ENCODE measurements at places on chromosomes 3 and 15.

GRCh38 chr15:78179286-78179840, 30.2 kb downstream of the IDH3A start:
- no peak for DNase-seq

DNA sequence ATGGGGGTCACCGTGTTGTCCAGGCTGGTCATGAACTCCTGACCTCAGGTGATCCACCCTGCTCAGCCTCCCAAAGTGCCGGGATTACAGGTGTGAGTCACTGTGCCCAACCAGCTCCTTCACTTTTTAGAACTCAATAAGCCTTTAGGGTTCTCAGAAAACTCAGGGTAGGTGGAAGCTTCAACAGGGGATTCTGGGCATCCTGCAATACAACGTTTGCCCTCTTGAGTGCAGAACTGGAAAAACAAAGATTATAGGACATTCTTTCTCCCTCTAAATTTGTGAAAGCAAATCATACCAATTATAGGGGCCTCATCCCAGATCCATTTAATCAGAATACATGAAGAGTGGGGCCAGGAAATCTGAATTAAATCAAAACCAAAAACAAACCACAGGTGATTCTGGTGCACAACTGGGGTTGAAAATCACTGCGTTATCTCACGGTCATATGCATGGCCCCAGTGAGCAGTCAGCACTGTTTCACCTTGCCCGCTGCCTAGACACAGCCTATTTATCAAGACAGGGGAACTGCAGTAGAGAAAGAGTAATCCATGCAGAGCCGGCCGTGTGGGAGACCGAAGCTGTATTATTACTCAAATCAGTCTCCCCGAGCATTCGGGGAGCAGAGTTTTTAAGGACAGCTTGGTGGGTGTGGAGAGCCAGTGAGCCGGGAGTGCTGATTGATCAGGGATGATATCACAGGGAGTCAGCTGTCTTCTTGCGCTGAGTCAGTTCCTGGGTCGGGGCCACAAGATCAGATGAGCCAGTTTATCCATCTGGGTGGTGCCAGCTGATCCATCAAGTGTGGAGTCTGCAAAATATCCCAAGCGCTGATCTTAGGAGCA, 58.4 kb downstream of the TMEM44 start:
- peak; percentile 41 for DNase-seq

DNA sequence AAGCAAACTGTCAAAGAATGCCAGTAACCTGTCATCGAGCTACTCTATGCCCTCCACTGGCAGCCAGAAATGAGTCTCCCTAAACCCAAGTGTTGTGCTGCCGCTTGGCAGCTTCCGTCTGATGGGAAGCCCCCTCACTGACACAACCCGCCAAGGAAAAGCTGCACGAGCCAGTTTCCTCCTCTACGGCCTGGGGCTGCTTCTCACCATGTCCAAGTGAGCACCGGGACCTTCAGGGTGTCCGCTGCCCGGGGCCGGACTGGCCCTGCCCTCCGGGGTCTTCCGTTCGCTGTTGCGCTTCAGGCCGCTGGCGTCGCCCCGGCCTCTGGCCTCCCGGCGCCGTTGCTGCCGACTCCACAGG, 490 bp downstream of the TOMM70 start:
- DNase-seq: no peak

- DNase-seq: no peak
Measured at GRCh38 chr3:24254649-24255048, 240.0 kb downstream of the THRB start.

GRCh38 chr15:25701721-25702465, 161.2 kb downstream of the ATP10A start:
- DNase-seq: no peak

- DNase-seq: peak; percentile 16
Measured at GRCh38 chr3:143693506-143693905, 154.8 kb downstream of the SLC9A9 start.

- no peak for DNase-seq
Measured at GRCh38 chr15:38255690-38256089, 3.1 kb downstream of the SPRED1 start.

GRCh38 chr15:70432924-70433495, 330.3 kb downstream of the UACA start:
- no peak for DNase-seq

- DNase-seq: no peak
Measured at GRCh38 chr3:165827883-165828282, 9.3 kb downstream of the BCHE start.

GRCh38 chr3:43905157-43905556, 214.4 kb downstream of the ABHD5 start:
- DNase-seq: no peak

- DNase-seq: no peak
Measured at GRCh38 chr3:100915706-100916495, 77.3 kb downstream of the ABI3BP start.

DNA sequence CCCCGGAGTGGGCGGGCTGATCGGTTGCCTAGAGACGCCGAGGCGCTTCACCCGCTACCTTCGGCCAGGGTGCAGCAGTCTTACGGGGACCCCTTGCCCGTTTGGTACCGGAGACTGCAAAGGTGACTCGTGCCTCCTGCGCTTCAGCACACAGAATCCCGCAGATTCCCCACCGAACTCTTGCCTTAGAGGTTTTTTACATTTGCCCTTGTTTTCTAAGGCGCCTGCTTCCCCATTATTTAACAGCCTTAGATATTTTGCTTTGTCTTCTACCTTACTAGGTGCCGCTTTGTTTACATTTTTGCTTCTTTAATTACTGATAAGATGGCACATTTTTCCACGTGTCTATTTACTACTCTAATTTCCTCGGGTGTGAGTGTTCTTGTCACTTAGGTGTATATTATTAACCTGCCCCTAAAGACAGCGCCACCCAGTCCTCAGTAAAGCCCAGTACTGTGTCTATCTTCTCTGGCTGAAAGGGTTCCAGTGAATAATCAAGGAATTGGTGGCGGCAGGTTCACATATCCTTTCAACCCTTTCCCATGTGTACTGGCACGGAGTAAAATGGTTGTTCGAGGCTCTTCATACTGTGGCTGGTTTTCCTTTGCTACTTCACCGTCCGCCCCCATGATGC, 573 bp upstream of the CEP152 start:
- no peak for DNase-seq

DNA sequence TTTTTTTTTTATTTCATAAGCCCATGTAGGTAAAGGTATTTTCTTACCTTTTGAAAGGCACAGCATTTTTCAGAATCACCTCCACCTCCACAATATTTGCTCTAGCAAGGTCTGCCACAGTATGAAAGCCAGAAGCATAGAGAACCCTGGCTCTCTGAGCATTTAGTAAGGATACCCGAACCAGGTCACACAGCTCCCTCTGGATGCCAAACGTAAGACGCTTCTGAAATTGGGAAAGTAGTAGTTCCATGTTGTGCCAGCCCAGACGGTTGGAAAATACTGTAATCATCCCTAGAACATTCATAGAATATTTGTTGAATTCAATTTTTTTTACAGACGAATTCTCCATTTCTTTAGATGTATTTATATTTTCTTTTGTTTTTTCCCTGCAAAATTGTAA, 52.4 kb downstream of the POLQ start:
- DNase-seq: no peak

DNA sequence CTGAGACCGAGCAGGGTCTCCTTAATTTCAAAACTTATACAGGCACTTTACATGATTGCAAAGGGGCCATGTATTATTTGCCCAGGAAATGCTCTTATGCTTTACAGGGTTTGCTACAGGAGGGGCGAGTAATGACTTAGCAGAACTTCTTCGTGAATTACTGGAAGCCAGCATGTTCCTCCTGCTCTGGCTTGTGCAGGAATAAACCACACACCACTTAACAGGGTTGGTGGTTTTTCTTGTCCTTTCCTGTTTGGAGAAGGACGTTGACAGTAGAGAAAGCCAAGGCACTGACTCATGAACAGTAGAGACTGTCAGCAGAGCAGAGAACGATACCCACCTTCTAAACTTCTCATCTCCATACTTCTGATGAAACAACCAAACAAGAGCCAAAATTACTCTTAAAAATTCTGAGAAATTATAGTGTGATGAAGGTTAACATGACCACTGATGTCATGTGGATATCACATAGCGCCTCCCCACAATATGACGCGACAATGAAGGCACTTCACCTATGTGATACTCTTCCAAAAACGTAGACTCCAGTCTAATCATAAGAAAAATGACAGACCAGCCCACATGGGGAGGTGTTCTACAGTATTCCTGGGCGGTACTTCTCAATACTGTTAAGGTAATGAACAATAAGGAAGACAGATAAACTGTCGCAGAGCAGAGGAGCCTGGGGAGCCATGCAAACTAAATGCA, 24.7 kb upstream of the MCTP2 start:
- no peak for DNase-seq

DNA sequence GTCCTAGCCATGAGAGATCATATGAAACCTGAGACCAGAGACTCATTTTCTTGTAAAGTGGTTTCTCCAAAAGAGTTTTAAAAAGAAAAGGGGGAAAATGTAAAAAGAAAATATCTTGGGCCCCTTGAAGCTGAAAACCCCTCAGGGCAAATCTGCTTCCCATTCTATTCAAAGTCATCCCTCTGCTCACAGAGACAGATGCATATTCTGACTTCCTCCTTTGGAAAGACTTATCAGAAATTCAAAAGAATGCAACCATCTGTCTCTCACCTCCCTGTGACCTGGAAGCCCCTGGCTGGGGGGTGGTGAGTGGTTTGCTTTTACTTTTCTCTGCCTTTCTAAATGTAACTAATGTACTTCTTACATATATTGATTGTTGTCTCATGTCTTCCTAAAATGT, 1154.8 kb downstream of the NSUN3 start:
- no peak for DNase-seq

DNA sequence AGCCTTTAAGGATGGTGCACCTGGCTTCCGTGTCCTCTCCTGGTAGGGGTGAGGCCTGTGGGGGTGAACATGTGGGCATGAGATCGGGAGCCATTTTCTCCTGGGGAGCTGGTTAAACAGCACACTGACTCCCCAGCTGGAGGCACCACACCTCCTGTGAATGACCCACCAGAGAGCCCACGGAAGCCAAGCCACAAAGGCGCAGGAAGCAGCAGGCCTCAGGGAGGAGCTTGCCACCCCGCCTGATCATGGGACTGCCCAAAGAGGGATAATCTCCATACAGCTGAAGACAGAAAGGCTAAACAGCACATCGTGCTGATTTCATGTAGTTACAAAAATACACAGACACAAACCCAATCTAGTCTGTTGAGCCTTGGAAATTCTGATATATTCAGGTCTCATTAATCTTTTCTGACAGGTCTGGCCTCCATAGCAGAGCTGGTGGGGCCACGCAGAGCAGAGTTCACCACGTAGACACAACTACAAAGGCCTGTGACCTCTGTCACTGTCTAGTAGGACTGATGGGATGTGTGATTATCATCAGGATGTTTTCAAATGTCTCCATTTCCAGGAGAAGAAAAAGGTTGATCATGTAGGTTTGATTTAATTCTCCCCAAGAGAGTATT, 75.2 kb downstream of the DUT start:
- no peak for DNase-seq

DNA sequence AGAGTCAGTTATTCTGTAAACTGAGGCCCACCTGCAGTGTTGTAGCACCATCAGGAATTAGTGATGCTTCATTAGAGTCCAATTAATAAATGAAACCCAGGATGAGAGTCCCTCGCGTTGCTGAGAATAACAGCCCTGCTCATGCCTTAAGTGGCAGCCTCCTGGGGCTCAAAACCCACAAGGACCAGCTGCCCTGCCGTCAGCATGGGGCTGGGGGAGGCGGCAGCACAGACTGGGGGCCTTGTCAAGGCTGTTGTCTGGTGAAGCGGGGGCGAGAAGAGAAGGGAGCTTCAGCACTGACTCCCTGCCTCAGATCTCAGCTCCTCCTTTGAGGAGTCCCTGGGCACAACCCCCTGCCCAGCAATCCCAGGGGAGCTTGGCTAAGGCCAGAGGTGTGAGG, 21.0 kb downstream of the CCDC33 start:
- no peak for DNase-seq

GRCh38 chr15:92870010-92870591, 30.0 kb upstream of the CHD2 start:
- no peak for DNase-seq

DNA sequence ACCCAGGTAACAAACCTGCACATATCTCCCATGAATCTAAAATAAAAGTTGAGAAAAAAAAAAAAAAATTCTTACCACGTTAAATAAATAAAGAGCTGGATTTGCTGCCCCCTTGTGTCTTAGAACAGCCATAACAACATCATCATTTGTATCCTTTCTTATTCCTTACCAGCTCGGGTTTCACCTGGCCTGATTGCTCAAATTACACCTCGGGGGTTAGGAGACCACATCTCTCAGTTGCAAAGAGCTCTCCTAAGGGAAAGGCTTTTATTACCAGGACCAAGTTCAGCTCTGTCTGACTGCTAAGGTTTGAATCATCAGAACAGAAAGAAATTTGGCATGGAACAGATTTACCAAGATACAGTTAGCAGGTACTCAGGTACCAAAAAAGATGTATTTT, 25.8 kb upstream of the RPL39L start:
- peak; percentile 12 for DNase-seq

- DNase-seq: no peak
Measured at GRCh38 chr3:57983734-57984518, 24.3 kb upstream of the FLNB start.

DNA sequence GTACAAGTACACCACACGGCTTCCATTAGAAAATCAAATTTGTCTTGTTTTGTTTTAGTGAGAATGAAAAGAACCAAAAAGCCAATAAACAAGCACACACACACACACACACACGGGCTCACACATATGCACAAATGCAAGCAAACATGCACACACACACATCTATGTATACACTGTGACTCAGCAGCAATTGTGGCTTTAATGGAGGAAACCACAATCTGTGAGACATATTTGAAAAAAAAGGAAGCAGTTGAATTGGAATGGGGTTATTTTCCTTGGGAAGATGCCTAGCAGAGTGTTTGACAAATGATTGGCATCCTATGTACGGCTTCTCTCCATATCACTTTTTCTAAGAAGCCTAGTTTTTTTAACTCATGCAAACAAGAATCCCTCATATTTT, 201.1 kb upstream of the ARRDC4 start:
- DNase-seq: no peak
